Cerebellum (tissue), 4 donors: ENCODE measurements at places on chromosomes 12 and 14. TPM values are rescaled to one million over a fixed set of nuclear protein-coding genes. Genes with fewer than 3 reads are reported as not detected.

DNA sequence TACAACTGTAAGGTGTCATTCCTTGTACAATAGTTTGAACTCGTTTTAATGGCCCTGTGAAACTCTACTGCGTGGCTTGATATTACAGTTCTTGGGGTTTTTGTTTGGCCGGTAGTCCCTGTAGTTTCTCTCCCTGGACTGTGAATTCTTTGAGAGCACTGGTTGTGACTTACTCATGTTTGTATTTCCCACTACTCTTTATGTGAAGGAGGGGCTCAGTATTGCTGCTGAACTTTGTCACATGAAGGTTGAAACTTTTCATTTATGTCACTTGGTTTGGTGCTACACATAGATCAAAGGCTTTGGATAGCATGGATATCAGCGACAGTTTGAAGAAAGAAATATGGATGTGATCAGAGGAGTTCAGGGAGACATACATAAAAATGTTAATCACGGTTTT, 1.5 kb upstream of the POU6F1 start:
- no peak for DNase-seq

DNA sequence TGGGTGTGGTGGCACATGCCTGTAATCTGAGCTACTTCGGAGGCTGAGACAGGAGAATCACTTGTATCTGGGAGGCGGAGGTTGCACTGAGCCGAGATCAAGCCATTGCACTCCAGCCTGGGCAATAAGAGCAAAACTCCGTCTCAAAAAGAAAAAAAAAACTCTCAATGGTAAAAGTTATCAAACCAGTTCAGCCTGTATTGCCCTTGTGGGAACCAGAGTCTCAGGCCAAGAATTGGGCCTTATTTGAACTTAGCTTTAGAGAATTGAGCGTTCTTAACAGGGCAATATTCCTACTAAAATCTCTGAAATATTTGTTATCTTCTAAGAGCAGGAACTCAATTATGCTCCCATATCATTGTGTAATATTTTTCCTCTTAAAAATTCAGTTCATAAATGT, 7.7 kb upstream of the MDM2 start:
- no peak for DNase-seq

- DNase-seq = no peak
Measured at GRCh38 chr12:82517027-82517426, 158.7 kb downstream of the METTL25 start.

- DNase-seq = no peak
Measured at GRCh38 chr14:68853749-68854148, 60.9 kb upstream of the ZFP36L1 start.

The KRT79 gene
- total RNA-seq = not detected
